ENCODE measurements at places on chromosomes 3 and 15.

GRCh38 chr3:115248274-115248673 lies 101.2 kb upstream of the ZBTB20 start:
- no peak for DNase-seq

DNA sequence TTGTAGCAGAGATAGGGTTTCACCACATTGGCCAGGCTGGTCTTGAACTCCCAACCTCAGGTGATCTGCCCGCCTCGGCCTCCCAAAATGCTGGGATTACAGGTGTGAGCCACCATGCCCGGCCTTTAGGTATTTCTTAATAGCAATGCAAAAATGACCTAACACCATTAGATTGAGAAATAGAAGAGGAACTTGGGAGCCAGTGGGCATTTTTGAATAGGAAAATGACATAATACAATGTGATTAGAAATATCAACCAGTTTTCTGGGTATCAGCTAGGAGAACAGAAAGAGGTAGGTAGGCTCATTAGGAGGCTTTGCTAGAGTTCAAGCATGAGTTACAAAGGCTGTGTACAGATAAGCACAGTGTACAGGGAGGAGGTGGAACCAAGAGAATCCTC lies 101.8 kb upstream of the TBC1D5 start:
- no peak for DNase-seq

- DNase-seq, result no peak
Measured at GRCh38 chr3:59126446-59126845, 76.6 kb upstream of the CFAP20DC start.

DNA sequence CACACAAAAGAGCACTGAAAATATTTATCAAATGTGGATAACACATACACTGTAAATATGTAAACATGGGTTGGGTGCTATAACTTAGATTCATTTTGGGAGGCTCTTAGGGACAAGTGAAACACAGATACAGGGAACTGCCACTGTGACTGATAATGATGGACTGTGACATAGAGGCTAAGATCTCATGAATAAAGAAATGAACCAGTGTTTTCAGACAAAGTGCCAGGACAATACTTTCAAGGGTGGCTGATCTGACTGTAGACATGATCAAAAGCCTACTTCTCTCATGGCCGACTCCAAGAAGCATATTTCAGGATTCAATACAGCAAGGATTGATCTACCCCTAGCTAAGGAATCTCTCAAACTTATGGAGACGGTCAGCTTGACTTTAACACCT lies 353.8 kb downstream of the FGF12 start:
- DNase-seq, result no peak

DNA sequence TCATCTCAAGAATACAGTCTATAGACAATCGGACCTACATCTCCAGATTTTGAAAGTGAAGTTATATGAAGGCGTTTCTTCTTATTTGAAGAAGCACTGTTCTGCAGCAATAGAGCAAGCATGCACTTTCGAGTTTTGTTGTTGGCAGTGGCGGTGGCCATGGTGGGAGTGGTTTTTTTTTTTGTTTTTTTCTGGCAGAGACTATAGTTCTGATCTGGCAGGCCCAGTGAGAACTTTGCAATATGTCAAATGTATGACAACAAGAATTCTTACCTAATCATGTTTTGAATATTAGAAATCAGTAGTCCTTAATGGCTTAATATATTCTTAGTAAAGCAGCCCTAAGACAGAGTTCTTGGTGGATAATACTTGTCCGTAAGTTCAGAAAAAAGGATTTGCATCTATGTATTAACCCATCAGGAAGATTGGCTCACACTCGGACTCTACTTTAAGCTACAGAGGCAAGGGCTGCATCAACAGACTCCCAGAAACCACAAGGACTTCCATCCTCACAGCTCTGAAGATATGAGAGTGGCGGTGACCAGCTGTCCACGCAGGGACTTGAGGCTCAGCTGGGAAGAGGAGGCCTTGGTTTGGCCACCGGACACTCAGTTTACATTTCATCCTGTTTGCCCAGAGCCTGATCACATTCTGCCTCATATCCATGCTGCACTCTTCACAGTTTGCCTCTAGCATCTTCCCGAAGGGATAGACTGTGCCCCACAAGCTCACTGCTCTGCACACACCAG lies 124.1 kb upstream of the THBS1 start:
- no peak for DNase-seq

GRCh38 chr3:139101396-139101795 lies 56.7 kb upstream of the PRR23C start:
- DNase-seq, result no peak

DNA sequence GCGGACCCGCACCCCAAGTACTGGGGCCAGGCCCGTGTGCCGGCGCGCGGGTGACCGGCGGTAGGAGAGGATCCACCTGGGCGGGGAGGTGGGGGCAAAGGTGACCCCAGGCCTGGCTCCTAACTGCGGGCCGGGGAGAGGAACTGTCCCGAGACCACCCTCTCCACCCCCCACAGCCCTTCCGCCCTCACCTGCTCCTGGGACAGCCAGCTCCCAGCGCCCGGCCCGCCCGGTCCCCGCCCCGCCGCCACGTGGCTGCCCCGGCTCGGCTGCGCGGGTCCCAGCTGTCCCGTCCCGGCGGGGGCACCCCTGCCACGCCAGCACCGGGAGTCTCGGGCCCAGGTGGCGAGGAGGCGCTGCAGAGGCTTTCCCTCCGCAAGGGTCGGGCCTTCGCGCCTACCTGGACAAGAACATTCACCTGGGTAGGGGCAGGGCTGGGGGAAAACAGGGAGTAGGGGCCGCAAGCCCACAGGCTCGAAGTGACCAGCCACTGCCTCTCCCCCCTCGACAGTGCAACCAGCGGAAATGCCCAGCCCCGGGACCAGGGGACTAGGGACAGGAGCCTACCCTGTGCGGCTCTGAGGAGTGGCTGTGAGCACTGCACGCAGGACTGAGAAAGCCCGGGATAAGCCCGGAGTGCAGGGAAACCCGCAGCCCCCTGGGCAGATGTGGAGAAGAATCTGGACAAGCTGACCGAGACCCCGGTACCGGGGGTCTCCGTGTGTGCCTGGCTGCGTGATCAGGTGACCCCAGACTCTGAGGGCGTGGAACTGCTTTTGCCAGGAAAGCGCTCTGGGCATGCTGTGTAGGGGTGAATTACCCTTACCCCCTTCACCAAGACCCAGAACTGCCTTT lies at the start of gene SLC12A8:
Gene SLC12A8, minus strand, starts transcription at position 240 of the 855 bp plus-strand sequence. CDS start 1,399 bp downstream, outside the sequence.
- no peak for DNase-seq

DNA sequence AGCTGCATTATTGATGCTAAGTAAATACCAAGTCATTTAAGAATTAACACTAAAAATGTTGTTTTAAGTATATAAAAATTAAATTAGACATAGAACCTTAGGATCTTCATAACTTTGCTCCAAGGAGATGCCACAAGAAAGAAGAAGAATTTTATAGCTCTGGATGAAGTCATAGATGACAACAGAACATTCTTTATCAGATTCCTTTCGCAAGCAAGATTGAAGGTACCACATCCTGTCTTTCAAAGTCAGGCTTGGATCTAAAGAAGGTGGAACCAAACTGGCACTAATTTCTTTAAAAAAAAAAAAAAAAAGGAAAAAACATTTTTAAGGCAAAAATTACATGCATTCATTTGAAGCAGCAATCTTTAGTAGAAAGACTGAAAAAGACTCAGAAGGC lies 62.5 kb downstream of the POLQ start:
- no peak for DNase-seq

DNA sequence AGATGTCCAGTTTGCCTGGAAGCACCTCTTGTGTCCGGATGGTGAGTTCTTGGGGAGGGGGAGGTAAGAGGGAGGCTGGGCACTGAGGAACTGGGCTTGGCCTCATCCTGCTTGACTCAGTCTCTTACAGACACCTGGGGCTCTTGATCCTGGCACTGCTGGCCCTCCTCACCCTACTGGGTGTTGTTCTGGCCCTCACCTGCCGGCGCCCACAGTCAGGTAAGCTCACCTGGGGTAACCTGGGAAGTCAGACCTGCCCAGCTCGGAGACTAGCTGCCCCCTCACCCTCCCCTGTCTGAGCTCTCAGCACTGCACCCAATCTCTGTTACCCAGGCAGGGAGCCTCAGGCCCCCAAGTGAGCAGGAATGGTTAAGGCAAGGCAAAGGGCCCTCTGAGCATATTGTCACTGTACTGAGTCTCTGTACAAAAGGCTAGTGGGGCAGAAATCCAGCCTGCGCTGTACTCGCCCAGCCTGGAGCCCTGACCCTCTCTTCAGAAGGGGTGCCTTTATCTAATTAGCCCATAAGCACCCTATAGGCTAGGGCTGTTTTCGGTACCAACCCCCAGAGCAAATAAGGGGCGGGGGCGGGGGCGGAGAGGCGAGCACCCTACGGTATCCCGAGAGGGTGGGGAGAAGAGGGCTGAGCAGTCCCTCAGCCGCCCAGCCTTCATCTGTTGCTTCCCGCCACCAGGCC lies 2.2 kb upstream of the IL17RC start:
- DNase-seq, result no peak

GRCh38 chr3:24503616-24504113 lies 9.0 kb upstream of the THRB start:
- no peak for DNase-seq

GRCh38 chr15:70475407-70475781 lies 288.0 kb downstream of the UACA start:
- DNase-seq, result no peak

GRCh38 chr3:108125550-108126071 lies 34.8 kb upstream of the CD47 start:
- peak; percentile 53 for DNase-seq
